Effector memory CD8-positive, alpha-beta T cell (primary cell): ENCODE measurements at places on chromosomes 16 and 17.

DNA sequence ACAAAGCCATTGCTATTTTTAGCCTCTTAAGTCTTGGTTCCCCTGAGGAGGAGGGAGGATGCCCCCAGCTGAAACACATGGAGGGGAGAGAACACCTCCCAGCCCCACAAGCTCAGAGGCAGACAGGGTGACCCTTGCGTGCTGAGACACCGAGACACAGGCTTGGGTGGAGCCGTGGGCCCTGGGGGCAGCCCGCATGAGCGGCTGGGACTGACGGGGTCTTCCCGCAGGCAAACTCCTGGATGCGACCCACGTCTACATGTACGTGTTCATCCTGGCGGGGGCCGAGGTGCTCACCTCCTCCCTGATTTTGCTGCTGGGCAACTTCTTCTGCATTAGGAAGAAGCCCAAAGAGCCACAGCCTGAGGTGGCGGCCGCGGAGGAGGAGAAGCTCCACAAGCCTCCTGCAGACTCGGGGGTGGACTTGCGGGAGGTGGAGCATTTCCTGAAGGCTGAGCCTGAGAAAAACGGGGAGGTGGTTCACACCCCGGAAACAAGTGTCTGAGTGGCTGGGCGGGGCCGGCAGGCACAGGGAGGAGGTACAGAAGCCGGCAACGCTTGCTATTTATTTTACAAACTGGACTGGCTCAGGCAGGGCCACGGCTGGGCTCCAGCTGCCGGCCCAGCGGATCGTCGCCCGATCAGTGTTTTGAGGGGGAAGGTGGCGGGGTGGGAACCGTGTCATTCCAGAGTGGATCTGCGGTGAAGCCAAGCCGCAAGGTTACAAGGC is 9.8 kb downstream of the SLC16A3 start:
- DNase-seq: peak; percentile 64

GRCh38 chr17:49687878-49688491 is 10.1 kb upstream of the SPOP start:
- no peak for DNase-seq

DNA sequence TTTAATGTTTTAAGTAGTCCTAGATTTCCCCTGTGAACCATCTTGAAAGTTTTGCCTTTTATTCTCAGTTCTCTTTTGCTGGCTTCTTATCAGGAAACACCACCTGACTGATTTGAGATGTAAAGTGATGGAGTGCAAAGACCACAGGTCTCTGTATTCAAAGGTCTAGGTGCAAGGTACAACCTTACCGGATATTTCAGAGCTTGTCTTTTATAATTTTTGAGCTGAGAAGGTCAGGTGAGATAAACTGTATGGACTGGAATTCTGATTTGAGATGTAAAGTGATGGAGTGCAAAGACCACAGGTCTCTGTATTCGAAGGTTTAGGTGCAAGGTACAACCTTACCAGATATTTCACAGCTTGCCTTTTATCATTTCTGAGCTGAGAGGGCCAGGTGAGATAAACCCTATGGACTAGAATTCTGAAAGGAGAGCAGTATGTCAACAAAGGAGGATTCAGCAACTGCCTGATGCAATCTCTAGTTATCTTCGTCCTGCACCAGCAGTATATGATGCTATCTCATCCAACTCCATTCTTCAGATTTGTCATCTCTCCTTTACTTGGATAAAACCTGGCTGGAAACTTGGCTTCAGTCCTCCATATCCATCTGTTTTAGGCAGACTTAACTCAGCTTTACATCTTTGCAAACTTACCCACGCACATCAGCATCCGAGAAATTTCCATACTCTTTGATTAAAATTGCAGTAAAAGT is 64.3 kb downstream of the CENPV start:
- no peak for DNase-seq

DNA sequence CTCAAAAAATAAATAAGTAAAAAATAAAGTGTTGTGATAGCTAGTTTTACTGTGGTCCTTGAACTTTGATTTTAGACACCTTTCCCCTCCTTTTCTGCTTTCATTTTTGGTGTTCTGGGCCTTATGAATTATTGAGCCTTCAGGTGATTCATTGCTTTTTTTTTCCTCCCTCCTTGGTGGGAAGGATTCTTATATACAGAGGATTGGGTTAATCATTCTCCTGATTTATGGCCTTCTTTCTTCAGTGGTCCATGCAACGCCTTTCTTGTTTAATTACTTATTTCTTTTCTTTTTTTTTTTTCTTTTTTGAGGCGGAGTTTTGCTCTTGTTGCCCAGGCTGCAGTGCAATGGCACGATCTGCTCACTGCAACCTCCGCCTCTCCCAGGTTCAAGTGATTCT is 8.0 kb upstream of the MYL4 start:
- no peak for DNase-seq

- no peak for DNase-seq
Observed at GRCh38 chr17:40017422-40018080, 2.3 kb downstream of the CSF3 start.

GRCh38 chr16:10906914-10907756 is 30.1 kb downstream of the CIITA start:
- DNase-seq: no peak
